ENCODE measurements at places on chromosomes 3 and 15. TPM values are rescaled to one million over a fixed set of nuclear protein-coding genes. Genes with fewer than 3 reads are reported as not detected.

Gene HHLA2
- total RNA-seq, result not detected

Gene LIPC
- total RNA-seq, result 0.68 TPM

Gene GOLGA6L4
- 1.5 TPM for total RNA-seq

Gene MYD88
- total RNA-seq, result 10.8 TPM

Gene POLR2H
- 26.8 TPM for total RNA-seq

Gene SPTBN5
- 1.7 TPM for total RNA-seq

Gene ITGB5
- total RNA-seq, result 86.1 TPM

Gene MESP1
- 4.7 TPM for total RNA-seq

Gene CCNL1
- total RNA-seq, result 44.9 TPM

DNA sequence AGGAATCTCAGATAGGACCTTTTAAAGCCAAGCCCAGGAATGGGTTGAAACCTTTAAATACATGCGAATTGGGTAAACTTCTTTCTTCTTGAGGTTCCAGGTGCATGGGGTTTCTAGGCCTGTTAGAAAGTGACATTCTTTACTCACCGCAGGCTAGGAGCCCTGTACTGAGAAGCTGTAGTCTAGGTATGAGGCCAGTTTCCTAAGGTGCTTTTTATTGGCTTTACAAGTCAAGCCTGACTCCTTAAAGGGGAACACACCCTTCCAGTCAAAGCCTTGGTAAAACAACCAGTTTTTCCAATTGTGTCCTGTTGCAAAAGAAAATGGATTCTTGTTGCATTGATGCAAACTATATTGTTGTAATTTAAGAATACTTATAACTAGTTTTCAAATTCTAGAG lies 76.1 kb upstream of the ATP11B start:
- DNase-seq, result no peak

- DNase-seq, result no peak
Observed at GRCh38 chr3:14605744-14606143, 45.8 kb upstream of the CCDC174 start.

- no peak for DNase-seq
Observed at GRCh38 chr3:168531116-168531515, 435.4 kb upstream of the GOLIM4 start.

- DNase-seq, result no peak
Observed at GRCh38 chr15:64282701-64283100, 73.3 kb downstream of the CSNK1G1 start.

GRCh38 chr15:89358755-89359439 lies 24.3 kb upstream of the POLG start:
- peak; percentile 72 for DNase-seq

GRCh38 chr3:127151251-127151564 lies 41.7 kb upstream of the PRR23E start:
- DNase-seq, result no peak

DNA sequence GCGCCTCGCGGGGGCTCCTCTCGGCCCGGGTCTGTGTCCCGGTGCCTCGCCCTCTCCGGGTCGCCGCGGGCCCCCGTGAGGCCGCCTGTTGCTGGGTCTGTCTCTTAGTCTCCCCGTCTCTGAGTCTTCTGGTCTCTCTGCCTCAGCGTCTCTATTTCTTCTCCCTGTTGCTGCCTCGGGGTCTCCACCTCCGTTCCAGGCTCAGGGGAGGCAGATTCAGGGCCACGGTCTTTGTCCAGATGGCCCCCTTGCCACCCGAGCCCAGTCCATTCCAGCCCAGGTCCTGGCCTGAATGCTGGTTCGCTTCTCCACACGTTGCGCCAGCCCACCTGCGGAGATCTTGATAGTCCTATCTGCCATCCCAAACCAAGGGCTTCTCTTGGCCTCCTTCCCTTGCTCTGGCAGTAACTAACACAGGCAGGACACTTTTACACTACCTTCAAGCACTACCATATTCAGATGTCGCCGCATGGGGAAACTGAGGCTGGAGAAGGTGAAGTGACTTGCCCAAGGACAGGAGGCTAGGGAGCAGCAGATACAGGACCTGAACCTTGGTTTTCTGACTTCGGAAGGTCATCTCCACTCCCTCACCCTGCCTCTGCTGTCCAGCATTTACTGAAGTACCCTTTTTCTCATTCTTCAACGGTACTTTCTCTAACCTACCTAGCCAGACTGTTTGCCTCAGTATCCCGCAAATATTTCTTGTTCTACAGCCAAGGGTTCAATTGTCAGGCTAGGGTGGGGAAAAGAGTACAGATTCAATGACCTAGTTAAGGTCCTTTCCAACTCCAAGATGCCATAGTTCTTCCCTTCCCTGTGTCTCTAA lies 616 bp upstream of the IGDCC4 start:
- DNase-seq, result no peak

- DNase-seq, result no peak
Observed at GRCh38 chr3:134375582-134376384, 1.5 kb upstream of the AMOTL2 start.

GRCh38 chr3:65953881-65954733 lies 84.6 kb downstream of the MAGI1 start:
- peak; percentile 49 for DNase-seq

DNA sequence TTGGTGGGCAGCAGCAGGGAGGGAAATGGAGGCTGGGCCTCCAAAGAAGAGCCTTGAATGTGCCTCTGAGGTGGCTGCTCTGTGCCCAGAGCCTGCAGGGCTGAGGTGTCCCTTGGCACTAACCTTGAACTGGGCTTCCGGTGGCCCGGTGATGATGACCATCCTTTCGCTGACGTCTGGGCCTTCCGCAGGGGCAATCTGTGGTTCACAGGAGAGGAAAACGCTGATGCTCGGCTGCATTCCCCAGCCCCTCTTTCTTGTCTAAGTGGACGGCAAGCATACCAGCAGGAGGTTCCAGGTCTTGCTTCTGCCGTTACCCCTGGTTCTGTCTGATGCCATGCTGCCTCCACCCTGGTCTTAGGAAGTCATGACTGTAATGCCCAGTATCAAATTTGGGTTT lies 65.9 kb downstream of the SENP2 start:
- DNase-seq, result no peak

- no peak for DNase-seq
Observed at GRCh38 chr3:10511809-10512494, 6.6 kb upstream of the ATP2B2 start.

GRCh38 chr3:153165261-153165681 lies 3.2 kb downstream of the RAP2B start:
- DNase-seq, result no peak

DNA sequence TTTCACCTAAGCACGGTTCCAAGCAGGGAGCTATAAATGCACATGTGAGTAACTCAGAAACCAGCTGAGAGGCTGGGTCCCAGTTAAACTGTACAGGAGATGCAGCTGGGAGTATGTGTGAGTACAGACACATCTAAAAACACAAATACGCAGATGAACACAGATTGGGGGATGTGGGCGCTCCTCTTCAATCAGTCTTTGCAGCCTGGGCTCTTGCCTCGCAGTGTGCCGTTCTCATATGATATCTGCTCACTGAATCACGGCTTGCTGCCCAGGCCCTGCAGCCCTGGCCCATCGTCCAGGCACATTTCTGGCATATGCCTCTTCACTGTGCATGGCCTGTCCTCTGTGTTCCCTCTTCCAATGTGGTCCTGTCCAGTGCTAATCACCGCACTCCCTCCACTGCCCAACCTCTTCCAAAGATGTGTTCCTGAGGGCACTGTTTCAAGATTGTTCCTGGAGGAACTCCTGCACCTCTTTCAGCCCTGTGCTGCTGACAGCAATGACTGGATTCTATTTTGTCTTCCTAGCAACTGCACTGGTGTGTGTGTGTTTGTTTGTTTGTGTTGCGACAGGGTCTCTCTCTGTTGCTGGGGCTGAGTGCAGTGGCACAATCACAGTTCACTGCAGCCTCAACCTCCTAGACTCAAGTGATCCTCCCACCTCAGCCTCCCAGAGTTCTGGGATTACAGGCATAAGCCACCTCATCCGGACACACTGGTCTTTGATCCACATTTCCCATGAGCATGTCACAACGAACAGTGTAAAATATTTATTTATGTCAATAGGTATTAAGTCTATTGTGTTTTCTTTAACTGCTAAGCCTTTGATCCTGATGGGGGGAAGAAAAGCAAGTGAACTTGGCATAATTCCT lies 17.0 kb downstream of the CA12 start:
- no peak for DNase-seq

DNA sequence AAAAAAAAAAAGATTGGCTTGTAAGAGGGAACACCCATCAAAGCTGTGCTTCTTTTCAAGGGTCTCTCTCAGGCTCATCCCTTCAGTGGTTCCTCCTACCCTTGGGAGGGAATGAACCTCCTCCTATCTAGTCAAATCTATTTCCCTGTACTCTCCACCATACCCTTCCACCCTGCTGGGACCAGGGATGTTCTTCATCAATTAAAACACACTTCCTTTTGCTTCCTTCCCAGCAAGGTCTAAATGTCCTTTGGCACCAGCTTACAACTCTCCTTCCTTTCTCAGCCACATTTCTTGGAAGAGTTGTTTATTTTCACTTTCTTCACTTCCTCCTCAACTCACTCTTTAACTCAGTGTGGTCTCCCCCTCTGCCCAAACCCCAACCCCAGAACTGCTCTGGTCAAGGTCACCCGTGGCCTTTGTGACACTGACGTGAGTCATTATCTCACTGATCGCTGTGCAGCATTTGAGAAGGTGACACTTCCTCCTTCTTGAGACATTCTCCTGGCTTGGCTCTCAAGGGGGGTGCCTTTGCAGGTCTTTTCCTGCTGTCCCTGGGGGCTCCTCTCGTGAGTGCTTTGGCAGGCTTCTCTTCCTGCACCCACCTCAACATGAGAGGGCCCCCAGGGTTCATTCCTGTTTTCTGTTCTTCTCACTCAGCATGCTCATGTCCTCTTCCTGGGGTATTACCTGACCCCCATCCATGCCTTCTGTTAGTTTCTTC lies 210.5 kb upstream of the TLE3 start:
- no peak for DNase-seq

- DNase-seq, result peak; percentile 62
Observed at GRCh38 chr3:179037351-179037750, 34.3 kb downstream of the ZMAT3 start.

GRCh38 chr15:41020311-41020710 lies 67.0 kb downstream of the CHAC1 start:
- DNase-seq, result no peak

- DNase-seq, result no peak
Observed at GRCh38 chr3:132135628-132136333, 101.0 kb upstream of the CPNE4 start.

All from left cardiac atrium (tissue), 4 donors.